ENCODE measurements at places on chromosomes 7 and 10.

DNA sequence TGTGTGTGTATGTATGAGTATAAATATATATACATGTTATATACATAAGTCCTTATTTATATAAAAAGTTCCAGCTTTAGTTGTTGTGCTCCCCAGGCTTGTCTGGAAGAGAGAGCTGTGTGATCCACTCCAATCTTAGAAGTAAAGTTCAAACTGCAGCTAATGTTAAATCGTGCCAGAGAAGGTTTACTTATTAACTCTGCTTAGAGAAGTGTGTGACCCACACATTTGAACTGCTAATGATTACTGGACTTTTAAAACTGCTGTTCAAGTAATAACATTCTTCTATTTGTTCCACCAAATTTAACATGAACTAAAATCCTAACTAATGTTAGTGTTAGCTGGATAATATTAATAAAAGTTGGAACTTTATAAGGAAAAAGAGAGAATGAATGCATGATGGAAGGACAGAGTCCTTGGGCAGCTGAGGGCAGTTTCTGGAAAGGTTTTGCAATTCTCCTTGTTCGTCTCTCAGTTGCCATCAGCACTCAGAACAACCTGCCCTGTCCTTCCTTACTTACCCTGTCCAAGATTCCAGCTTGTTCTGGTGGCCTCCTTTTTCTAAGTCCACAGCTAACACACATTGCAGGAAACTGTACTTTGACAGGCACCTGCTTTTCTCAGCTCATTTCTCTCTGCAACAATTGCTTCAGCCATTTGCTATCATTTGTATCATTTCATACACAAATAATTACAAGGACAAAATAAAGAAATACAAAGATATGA lies 162.6 kb downstream of the FAM107B start:
- no peak for DNase-seq

DNA sequence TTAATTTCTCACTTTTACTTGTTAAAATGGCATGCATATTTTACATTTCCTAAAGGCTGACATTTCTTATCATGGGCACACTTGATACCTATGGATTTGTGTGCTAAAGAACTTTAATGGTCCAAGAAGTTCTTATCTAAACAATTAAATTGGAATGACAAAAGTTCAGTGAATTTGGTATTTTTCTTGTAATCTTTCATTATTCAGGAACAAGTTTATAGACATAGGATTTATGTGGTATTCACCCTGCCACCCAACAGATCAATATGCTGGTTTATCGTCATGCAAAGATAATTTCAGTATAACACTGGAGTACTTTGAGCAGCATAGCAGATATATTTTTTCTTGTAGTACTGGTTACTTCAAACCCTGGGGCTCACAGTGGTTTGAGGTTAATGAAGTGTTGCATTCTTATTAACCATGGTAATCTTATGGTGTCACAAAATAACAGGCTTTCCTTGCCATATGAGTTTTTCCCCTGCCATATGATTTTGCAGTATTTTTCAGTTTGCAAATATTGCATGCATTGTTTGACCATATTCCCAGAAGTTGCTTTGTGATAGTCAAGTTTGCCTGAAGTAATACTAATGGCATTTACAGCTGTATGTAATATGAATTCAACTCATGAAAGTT lies 148.8 kb downstream of the PPP1R9A start:
- no peak for DNase-seq

- no peak for DNase-seq
Measured at GRCh38 chr10:90130321-90131086, 429.1 kb downstream of the KIF20B start.

- no peak for DNase-seq
Measured at GRCh38 chr7:116828281-116828680, 34.1 kb upstream of the CAPZA2 start.

GRCh38 chr7:94252971-94253370 lies 141.7 kb upstream of the COL1A2 start:
- no peak for DNase-seq

DNA sequence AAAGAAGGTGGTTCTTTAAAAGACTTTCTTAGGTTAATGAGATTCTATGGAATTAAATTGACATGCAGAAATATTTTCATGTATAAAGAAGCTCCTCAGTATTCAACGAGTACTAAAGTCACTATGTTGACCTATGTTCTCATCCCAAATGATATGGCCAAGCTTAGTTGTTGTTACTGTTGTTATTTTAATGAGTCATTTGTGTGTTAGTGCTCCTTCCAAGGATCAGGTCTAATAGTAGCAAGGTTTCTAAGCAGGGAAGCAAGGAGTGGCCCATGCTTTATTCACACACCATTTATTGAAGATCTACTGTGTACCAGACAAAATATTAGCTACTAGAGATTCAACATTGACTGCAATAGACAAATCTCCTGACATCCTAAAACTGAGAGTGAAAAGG lies 41.9 kb downstream of the LRRN3 start:
- no peak for DNase-seq

GRCh38 chr7:148987010-148987750 lies 41.1 kb downstream of the PDIA4 start:
- DNase-seq = peak; percentile 86

DNA sequence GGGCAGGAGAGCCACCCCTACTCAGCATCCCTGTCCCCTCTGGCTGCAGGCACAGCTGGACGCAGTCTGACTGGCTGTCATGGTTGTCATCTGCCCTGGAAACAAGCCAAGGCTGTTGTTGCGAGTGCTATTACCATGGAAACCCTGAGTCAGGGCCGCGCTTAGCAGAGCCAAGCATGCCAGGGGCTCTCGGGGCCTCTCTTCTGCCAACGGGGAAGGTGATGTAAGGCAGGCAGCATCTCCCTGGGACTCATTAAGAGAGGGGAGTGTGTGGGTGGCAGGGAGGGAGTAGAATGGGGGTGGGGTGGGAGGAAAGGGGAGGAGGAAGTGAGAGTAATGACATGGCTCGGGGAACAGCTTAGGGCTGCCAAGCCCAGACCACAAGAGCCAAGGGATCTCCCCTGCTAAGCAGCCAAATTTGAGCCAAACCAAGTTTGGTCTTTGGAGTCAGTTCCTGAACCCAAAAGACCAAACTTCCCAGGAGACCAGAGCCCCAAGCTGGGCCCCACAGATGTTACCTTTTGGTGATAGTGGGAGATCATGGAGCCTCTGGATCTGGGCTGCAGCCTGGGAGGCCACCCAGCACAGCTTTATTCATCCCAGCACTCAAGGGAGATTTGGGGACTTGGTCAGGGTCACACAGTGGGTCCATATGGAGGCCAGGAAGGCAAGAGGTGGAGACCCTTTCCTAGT lies 67.6 kb downstream of the TMEM130 start:
- DNase-seq = no peak

DNA sequence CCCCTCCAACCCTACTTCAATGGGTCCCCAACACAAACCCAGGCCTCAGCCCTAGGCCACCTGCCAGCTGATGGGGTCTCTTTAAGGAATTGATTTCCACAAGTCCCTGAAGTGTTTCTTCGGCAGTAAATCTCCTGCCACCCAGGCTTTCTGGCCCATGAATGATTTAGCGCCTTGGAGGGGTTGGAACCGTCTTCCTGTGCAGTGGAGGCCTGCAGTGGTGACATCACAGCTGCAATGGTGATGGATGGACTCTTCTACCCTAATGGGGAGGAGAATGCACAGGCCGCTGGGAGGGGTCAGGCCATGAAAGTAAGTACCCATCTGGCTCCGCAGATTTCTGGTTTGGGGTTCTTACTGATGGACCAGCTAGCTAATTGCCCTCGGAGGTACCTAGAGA lies 163.8 kb downstream of the UBE2H start:
- DNase-seq = no peak

DNA sequence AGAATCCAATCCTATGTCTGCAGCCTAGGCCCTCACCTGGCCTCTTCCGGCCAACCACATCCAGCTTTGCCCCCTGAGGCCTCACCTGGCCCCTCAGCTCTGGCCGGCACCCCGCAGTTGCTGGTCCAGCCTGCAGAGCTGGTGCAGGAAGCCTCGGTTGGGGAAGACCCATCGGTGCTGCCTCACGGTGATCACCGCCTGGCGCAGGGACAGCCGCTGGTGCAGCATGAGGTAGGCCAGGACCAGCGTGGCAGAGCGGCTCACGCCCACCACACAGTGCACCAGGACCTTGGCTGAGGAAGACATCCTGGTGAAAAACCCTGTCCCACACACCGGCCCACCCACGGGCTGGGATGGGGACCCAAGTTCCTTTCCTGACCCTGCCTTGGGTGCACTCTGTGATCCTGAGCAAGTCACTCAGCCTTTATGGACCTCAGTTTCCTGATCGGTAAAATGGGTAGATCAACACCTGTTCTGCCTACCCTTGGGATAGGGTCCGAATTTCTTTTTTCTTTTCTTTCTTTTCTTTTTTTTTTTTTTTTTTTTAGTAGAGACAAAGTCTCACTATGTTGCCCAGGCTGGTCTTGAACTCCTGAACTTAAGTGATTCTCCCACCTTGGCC lies 5.8 kb upstream of the SAMD8 start:
- no peak for DNase-seq

DNA sequence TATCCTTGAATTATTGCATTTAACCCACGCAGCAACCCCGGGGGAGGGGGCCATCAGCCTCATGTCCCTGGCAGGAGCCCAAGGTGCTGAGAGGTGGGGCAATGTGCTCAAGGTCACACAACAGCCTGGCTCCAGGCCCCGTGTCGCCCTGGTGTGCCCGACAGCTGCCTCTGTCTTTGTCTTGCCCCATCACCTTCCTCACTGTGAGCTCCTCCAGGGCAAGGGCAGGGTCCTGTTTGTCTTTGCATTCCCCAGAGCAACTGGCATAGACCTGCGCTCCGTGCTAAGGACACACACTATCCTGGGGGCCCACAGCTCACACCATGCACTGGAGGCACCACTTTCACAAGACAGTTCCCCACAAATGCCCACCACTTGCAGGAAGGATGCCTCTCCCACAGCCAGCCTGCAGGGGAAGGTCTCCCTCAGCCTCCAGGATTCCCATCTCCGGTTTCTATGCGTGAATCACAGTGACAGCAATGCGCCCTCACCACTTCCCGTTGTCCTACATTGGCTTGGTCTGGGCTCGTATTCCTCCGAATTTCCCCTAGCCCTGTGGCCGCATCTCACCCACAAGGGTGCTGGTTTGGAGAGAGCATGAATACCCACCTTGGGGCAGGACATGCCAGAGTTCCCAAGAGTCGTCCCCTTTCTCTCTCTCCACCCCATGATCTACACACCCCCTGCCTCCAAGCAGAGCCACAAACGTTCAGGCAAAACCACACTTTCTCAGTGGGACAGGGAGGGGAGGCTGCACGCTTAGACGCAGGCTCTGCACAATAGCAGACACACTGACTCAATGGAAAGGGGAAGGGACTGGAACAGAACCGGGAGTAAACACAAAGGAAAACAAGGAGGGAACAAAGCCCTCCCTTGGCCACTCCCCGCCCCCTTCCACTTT lies 10.3 kb downstream of the ITPRIP start:
- no peak for DNase-seq

DNA sequence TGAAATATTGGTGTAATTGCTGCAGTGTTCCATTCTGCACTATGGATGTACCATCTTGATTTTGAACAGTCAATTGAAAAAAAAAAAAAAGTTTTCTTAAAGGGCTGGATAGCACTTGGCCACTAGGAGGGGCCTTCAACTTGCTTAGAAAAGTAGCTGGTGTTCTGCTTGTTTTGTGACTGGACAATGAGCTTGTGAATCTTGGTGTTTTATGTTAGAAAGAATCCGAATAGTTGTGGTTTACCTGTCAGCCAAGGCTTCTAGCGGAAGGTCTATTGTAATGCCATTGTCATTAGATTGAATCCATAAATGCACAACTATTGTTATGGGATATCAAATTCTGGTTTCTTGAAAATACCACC lies 77.1 kb downstream of the BMPER start:
- no peak for DNase-seq

DNA sequence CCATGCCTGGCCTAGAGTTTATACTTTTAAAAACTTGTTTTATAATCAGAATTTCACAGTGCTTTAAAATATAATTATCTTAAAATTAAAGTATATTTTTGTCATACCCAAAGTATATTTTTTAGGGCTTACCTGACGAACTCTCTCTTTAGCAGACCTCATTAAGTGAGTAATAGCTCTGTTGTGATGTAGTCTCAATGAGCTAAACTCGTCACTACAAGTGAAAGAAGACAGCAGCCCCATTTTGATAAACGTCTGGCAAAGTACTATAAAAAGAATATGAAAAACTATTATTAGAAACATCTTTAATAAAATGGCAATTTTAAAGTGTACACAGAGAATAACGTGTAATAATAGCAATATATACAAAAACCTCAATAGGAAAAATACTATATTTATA lies 18.6 kb downstream of the ANKRD61 start:
- DNase-seq = no peak

GRCh38 chr10:103739039-103739764 lies 116.2 kb downstream of the SH3PXD2A start:
- no peak for DNase-seq

GRCh38 chr7:63041786-63042185 lies 956.9 kb upstream of the ZNF722 start:
- DNase-seq = no peak

DNA sequence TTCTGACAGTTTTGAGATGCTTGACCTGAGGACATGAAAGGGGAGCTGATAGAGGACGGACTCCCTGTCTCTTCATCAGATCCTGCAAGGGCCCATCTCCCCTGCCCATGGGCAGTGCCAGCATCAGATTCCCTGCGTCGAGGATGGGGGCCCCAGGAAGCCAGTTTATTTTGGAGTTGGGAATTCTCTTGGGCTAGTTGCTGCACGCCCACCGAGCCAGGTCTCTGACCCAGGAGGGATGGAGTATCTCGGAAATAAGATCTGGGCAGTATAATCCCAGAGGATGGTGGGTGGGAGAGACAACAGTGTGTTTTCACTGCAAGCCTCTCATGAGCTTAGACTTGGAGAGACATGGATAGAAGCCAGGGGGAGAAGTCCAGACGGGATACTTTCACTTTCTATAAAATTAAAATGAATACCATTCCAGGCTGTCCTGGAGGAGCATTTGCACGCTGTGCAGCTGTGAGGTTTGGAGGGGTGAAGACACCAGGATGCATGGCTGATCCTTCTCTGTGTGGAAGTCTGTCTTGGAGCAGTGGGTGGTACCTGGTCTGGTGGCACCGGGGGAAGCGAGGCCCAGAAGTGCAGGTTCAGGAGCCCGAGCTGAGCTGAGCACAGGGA lies 25.8 kb downstream of the DOCK1 start:
- no peak for DNase-seq

GRCh38 chr10:62492012-62492869 lies 118.1 kb downstream of the ZNF365 start:
- no peak for DNase-seq

DNA sequence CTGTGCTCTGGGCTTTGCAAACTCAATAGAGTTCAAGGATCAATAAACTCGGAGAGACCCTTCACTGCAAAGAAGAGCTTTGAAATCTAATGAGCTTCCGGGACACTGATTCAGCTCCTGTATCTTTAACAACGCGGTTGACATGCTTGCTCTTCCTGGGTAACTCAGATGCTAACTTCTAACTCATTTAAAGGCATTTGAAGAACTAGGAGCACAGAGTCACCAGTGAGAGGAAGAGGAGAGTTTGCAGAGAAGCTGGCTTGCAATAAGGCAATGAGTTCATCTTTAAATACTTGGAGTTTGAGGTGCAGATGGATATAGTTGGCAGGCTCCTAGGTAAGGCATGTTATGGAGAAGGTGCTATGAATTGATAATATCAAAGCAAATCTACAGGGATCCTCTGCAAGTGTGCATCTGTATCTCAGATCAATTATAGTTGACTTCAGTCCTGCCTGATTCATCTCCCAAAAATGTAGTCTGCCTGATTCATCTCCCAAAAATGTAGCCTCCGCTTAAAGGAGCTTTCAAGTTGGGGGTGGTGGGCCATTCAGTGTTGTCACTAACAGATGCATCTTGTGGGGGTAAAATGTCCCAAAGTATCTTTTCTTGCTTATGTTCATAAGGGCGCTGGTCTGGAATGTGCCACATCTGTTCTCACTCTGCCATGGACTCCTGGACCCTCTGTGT lies 182.5 kb upstream of the PRSS58 start:
- DNase-seq = no peak
